Bronchial smooth muscle cell (primary cell): ENCODE measurements at places on chromosomes 4 and X. TPM values are rescaled to one million over a fixed set of nuclear protein-coding genes. Genes with fewer than 3 reads are reported as not detected.

The HSD17B13 gene
- total RNA-seq = under 0.01 and 0.16 TPM in 2 replicates

The FRMD7 gene
- total RNA-seq = under 0.01 TPM in 1 of 2 replicates, not detected in the other

The CLCN3 gene
- 37.5 and 53.8 TPM in 2 replicates for total RNA-seq

The DGAT2L6 gene
- not detected in 2 replicates for total RNA-seq

The DDIT4L gene
- 0.26 and 5.8 TPM in 2 replicates for total RNA-seq

The MAGEB2 gene
- total RNA-seq = not detected in 2 replicates

The DDX60 gene
- 15.1 and 21.5 TPM in 2 replicates for total RNA-seq

The SPANXA1 gene
- total RNA-seq = not detected in 2 replicates

The MAGED1 gene
- total RNA-seq = 53.8 and 129 TPM in 2 replicates

The GPM6B gene
- total RNA-seq = 0.60 and 7.7 TPM in 2 replicates

The PABPC1L2A gene
- total RNA-seq = not detected in 2 replicates

The GAB3 gene
- 2.0 and 3.0 TPM in 2 replicates for total RNA-seq

The TRIML1 gene
- not detected in 2 replicates for total RNA-seq

The LPAR4 gene
- total RNA-seq = 0.16 and 0.34 TPM in 2 replicates

The JAKMIP1 gene
- total RNA-seq = not detected in 2 replicates

The GPR34 gene
- not detected in 2 replicates for total RNA-seq

The DCAF4L1 gene
- under 0.01 TPM in 1 of 2 replicates, not detected in the other for total RNA-seq

The CYSLTR1 gene
- 0.26 and 2.2 TPM in 2 replicates for total RNA-seq

The ADAMTS3 gene
- total RNA-seq = 1.9 and 4.1 TPM in 2 replicates

The ZFP42 gene
- total RNA-seq = under 0.01 TPM in 1 of 2 replicates, not detected in the other

The HCFC1 gene
- 7.9 and 8.0 TPM in 2 replicates for total RNA-seq

The PRR32 gene
- not detected in 2 replicates for total RNA-seq

The PGAM4 gene
- not detected in 2 replicates for total RNA-seq

The TRIM61 gene
- total RNA-seq = 1.1 and 1.6 TPM in 2 replicates

The MAGEA12 gene
- not detected in 2 replicates for total RNA-seq
